ENCODE measurements at places on chromosomes 2 and 18. TPM values are rescaled to one million over a fixed set of nuclear protein-coding genes. Genes with fewer than 3 reads are reported as not detected.

DNA sequence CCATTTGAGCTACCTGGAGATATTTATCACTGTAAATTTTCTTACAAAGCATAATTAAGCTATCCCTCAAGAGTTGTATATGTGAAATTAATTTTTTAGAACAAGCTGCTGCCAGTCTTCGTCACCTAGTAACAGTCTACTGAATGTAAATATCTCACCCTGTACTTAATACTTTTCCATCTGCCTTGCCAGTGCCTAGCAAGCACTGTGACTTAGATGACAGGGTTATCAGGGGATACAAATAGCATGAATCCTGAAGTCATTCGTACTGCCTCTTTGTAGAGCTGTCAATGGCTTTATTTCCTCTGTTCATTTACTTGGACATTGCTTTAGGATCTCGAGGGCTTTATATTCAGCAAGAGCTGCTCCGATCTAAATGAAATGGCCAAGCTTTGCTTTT, 763.6 kb downstream of the ADCYAP1 start:
- DNase-seq: no peak

GRCh38 chr18:57744211-57744694, 58.9 kb downstream of the ATP8B1 start:
- DNase-seq: no peak

- DNase-seq: no peak
Measured at GRCh38 chr18:22728481-22729105, 204.5 kb upstream of the RBBP8 start.

CHRNG gene
- total RNA-seq: not detected

DNA sequence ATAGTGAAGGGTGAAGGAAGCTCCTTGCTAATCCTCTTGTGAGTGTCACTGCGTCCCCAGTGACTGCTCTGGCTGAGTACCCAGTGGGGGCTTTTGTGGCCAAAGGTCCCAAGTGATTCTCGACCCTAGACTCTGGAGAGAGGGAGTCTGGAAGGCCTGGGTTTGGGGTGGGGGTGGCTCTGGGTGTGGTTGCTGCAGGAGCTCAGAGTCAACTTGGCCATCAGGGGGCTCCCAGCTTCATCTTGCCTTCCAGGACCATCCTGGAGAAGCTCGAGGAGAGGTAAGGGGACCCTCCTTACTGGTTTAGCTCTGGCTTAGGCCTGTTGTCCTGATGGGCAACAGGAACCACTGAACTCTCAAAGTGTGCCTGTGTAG, 592 bp downstream of the PSD4 start:
- DNase-seq: no peak

C2orf78 gene
- total RNA-seq: 0.06 TPM

GRCh38 chr18:67363694-67364093, 152.8 kb downstream of the DSEL start:
- no peak for DNase-seq

CCDC68 gene
- not detected for total RNA-seq

LONRF2 gene
- total RNA-seq: 0.37 TPM

DNA sequence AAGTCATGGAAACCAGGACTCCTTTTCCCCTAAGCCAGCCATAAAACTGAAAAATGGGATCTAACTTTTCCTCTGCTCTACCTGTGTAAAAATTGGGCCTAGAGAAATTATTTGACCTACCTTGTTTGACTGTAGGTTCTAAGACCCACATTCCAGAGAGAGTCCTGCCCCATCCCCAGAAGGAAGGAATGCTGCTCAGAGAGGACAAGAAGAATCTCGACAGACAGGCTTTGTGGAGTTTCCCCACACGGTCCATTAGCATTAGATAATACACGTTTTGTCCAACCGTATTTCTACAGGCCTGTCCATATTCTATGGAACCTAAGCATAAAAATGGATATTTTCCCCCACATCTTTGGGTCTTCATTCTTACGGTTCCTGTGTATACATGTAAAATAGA, 403.3 kb downstream of the METTL4 start:
- DNase-seq: no peak

GRCh38 chr2:120658042-120658769, 77.5 kb upstream of the GLI2 start:
- no peak for DNase-seq

DNA sequence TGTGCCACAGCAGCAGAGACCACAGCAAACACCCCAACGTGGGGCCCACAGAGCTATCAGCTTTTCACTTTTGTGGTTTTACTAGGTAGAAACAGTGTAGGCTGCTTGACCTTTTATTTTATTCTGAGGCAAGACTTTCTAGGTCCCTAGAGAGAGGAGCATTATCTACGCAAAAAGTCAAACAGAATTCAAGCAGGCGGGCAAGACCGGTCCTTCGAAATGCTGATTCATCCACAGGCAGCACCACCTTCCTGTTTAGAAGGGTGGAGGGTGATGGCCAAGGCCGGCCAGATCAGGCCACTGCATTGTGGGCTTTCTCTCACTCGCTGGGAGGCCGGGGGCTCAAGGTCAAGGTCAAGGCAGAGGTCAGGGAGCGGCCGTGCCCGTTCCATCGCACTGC, 573.0 kb downstream of the GALR1 start:
- DNase-seq: no peak

LDAH gene
- total RNA-seq: 42.0 TPM

EVA1A gene
- 2.8 TPM for total RNA-seq

DNA sequence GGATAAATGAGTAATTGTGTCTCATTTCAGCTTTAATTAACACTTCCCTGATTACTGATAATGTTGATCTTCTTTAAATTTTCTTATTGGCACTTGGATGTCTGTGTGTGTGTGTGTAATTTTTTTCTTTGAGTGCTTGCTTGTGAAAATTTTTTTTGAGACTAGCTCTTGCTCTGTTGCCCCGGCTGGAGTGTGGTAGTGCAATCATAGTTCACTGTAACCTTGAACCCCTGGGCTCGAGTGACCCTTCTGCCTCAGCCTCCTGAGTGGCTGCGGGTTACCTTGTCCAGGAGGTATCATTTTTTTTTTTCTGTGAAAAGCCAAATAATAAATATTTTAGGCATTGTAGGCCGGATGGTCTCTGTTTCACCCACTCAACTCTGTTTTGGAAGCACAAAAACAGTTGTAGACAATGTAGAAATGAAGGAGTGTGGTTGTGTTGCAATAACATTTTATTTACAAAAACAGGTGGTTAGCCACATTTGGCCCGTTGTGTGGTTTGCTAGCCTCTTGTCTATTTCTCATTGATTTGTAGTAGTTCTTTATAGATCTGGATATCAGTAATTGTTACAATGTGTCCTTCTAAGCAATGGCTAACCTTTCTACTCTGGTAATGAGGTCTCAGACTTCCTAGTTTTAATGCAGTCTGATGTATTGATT, 7.9 kb downstream of the IL1RL2 start:
- DNase-seq: no peak

TMEM185B gene
- 11.1 TPM for total RNA-seq

- DNase-seq: peak; percentile 94
Measured at GRCh38 chr2:104844807-104845551, 8.9 kb upstream of the POU3F3 start.

OR6B2 gene
- total RNA-seq: not detected

DNA sequence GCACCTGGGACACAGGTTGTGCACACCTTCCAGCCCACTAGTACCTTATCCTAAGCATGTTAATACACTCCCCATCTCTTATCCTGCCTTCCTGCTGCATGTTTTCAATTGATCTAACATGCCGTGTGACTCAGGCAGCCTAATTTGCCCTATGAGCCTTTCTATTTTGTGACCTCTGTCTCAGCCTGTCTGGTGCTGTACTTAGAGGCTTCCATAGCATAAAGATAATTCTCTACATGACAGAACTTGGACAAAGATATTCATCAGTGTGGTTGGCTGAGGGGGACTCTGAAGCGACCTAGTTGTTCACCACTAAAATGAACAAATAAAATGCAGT, 8.6 kb upstream of the TMEM37 start:
- no peak for DNase-seq

PLGLB1 gene
- total RNA-seq: 1.6 TPM

GRCh38 chr2:138115666-138116065, 151.4 kb downstream of the HNMT start:
- no peak for DNase-seq

- no peak for DNase-seq
Measured at GRCh38 chr2:150465703-150466569, 21.5 kb downstream of the RND3 start.

ATRAID gene
- 142 TPM for total RNA-seq

DNA sequence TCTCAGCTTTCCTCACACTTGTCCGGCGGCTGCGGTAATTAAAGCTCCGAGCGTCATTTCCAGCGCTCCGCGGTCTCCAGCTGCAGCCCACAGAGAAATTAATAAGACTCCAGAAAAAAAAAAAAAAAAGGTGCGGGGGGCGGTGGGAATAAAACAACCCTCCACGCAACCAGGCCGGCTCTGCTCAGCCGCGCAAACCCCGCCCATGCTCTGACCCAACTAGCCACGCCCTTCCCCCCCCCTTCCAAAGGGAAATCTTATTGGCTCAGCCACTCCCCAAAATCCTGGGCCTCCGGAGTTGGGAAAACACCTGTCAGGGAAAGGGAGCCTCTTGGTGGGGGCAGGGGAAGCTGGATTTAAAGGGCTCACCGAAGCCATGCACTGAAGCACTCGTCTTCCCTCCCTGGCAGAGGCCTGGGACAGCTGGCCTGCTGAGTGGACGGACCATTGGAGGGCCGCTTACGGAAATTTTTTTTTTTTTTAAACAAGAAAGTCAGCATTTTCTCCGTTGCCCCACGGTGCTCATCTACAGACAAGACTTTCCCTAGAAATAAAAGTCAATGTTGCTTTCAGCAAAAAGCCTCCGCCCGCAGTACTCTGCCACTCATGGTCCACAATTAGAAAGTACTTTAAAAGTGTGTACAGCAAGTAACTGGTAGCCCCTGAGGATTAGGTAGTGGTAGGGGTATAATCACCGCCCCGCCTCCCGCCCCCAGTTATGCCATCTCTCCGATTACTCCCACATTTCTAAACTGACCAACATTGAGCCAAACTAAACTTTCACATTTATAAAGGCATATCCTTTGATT, 674 bp upstream of the ERBB4 start:
- peak; percentile 74 for DNase-seq

GRCh38 chr2:52454962-52455361, 1312.6 kb upstream of the CHAC2 start:
- no peak for DNase-seq

GRCh38 chr2:107591561-107592279, 235.0 kb upstream of the RGPD4 start:
- no peak for DNase-seq

- DNase-seq: no peak
Measured at GRCh38 chr2:37619959-37620300, 51.5 kb downstream of the CDC42EP3 start.

GRCh38 chr18:58565021-58565420, 63.9 kb downstream of the ALPK2 start:
- DNase-seq: no peak

RFX8 gene
- 0.37 TPM for total RNA-seq

- no peak for DNase-seq
Measured at GRCh38 chr2:113925884-113926283, 36.0 kb downstream of the ACTR3 start.

DNA sequence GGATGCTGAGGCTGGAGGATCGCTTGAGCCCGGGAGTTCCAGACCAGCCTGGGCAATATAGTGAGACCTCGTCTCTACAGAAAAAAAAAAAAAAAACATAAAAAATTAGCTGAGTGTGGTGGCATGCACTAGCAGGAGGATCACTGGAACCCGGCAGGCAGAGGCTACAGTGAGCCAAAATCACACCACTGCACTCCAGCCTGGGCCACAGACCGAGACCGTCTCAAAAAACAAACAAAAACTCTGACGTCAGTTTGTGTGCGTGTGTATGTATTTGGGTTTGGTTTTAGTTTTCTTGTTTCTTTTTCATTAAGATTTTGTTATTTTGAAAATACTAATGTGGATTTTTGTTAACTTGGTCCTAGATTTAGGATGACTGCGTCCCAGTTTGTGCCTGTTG, 19.0 kb downstream of the CEP68 start:
- DNase-seq: no peak

DNA sequence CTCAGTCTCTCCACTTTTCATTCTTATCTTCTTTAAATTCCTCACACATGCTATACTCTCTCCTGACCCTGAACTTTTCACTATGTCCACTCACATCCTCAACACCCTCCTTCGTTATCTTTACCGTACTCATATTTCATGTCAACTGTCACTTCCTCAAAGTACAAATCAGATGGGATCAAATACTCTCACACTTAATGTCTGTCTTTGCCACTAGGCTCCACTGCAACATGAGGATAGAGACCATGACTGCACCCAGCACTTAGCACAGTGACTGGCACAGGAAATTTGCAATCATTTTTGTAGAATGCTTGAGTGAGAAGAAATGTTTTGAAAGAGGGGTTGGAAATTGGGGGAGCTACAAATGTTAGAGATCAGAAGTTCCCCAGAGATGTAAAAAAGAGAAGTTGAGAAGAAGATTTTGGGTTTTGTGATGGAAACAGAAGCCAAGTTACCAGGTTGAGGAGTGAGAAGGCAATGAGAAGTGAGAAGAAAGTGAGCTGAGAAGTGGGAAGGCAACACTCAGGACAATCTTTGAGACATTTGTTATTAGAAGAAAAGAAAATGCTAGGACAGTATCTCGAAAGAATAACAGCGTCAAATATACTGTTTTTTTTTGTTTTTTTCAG, 87.0 kb downstream of the CCDC141 start:
- no peak for DNase-seq

GRCh38 chr2:80035749-80036285, 268.7 kb downstream of the LRRTM1 start:
- DNase-seq: no peak

DNA sequence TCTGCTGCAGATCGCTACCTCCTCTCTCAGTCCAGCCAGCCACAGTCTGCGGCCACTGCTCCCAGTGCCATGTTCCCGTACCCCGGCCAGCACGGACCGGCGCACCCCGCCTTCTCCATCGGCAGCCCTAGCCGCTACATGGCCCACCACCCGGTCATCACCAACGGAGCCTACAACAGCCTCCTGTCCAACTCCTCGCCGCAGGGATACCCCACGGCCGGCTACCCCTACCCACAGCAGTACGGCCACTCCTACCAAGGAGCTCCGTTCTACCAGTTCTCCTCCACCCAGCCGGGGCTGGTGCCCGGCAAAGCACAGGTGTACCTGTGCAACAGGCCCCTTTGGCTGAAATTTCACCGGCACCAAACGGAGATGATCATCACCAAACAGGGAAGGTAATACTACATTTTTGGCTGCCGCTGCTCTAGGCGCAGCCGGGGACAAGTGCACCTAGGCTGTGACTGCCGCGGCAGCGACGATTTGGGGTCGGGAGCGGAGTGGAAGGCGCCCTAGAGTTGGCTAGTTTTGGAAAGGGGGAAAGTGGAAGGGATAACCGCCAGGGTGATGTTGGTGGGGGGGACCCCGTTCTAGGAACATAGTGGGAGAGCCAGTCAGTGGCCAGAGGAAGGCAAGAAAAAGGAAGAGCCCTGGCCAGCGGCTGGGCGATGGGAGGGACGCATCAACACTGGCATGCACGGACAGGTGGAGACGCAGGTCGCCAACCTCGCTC, 776 bp downstream of the TBR1 start:
- DNase-seq: peak; percentile 61

B4GALT6 gene
- total RNA-seq: 11.2 TPM

DNA sequence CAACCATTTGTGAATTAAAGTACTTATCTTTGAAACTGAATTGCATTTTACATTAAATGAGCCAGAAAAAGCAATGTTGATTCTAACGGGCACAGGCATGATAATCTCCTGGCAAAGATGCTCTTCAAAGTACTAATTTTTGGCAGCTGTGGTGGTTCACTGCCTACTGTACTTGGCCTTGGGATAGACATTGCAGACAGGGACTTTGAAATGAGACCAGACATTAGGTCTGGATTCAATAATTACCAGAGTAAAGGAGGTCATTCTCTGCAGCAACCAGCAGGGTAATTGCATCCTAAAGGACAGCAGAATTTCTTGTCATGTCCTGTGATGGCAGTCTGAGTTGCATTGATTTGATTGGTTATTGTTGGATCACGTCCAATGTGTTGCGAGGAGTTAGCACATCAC, 986.5 kb downstream of the TDRD15 start:
- DNase-seq: peak; percentile 5

Data from neural progenitor cell (in vitro differentiated cells).